Type B pancreatic cell (in vitro differentiated cells): ENCODE measurements at places on chromosomes 16 and 17. TPM values are rescaled to one million over a fixed set of nuclear protein-coding genes. Genes with fewer than 3 reads are reported as not detected.

GRCh38 chr16:11232852-11233726, 22.9 kb downstream of the SOCS1 start:
- no peak for DNase-seq

- DNase-seq = no peak
These were observed 9.1 kb downstream of the SLC16A3 start for GRCh38 chr17:82237746-82238471.

DNA sequence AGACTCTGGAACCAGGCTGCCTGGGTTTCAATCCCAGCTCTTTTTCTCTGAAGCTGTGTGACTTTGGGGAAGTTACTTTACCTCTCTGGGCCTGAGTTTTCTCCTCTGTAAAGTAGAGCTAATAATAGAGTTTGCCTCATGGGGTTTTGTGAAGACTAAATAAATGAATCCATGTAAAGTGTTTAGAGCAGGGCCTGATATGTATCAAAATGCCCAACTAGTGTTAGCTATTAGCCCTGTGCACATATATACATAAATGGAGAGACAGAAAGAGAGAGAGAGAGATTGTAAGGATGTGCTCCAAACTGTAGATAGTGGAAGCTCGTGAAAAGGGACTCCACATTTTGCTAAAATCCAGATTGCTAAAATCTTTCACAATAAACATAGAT, 44.8 kb upstream of the HAPSTR1 start:
- no peak for DNase-seq

GRCh38 chr16:55056585-55057401, 126.1 kb downstream of the IRX5 start:
- peak; percentile 76 for DNase-seq

DNA sequence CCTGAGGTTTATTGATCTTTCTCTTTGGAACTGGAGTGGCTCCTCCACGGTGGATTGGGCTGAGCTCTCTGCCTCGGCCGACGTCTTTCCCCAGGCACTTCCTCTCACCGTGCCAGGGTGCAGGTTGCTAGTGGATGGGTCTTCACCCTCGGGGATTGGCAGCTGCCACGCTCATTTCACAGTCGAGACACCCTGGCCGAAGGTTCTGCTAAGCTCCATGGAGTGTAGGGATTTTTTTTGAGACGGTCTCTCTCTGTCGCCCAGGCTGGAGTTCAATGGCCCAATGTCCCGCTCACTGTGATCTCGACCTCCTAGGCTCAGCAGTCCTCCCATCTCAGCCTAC, 280.8 kb downstream of the SEC14L1 start:
- DNase-seq = no peak

DNA sequence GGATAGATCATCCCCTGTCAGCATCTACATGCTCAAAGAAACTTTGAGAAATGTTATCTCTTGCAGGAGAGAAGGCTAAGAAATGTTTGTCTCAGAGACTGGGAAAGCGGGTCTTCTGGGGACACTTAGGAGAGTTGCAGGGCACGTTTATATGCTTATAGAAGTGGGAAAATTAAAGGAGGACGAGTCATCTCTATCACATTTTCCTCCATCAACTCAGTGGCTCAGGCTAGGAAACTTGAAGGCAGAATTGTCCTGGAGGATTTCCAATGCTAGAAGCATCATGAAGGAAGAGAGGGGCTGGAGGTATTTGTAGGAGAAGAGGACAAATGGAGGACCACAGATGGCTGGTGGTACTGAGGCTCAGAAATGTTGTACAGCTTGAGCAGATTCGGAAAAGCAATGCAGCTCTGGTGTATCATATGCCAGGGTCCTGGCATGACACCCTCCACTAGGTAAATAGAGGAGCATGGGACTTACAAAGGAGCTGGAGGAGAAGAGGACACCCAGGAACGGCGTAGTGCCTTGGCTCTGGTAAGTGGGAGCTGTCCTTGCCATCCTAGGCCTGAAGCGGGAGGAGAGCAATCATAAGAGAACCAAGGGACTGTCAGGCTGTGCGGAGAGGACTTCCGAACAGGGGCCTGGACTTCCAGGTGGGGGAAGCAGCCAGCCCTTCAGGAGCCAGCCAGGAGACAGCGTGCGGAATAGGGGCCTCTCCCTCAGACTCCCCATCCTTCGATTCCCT, 4.5 kb upstream of the HS3ST3B1 start:
- peak; percentile 58 for DNase-seq

DNA sequence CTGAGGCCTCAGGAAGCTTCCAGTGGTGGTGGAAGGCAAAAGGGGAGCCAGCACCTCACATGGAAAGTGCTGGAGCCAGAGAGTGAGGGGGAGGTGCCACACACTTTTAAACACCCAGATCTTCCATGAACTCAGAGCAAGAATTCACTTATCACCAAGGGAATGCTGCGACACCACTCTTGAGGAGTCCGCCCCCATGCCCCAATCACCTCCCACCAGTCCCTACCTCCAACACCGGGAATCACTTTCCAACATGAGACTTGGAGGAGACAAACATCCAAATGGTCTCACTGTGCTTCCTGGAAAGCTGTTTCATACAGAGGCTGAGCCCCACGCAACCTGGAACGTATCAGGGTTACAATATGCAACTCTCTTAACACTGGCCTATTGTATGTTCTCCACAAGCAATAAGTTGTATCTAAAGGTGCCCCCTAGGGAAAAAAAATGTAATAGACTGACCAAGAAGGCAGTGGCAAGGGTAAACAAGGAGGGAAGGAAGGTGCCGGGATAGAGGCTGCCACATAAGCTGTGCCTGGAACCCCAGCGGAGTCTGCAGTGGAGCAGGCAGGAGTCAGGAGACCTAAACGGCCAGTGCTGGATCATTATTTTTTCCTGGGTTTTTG, 106.7 kb upstream of the FOXF1 start:
- DNase-seq = no peak

DNA sequence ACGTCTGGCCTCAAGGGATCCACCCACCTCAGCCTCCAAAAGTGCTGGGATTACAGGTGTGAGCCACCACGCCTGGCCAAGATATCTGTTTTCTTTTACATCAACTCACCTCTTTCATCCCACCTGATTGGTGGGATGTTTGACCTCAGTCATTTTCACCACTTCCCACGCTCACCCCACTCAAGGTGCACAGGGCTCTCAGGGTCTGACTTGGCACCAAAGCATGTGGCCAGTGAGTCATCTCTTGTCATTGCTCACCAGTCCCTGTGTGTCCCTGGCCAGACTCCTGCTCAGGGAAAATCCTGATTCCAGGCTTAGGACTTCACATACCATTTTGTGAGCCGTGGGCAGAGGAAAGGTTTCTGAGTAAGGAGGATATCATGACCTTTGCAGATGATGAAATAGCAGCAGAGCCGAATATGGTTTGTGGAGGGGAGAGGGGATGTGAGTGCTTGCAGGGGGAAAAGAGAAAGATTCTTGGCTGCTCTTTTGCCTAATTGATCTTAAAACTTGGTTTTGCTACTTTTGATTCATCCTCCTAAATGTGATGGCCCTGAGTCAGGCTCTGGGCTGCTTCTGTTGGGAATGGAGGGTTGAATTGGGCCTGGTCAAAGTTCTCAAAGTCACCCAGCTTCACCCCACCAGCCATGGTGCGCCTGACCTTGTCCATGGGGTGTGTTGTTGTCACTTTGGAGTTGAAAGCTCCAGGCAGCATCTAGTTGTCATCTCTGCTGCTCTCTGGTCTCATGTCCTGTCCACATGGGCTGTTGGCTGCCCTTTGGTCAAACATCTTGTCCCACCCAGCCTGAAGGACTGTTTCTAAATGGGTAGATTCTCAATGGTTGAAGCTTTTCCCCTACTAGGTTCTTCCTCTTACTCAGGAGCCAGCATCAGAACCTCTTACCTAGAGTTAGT, 6.0 kb upstream of the KCNH6 start:
- no peak for DNase-seq

DNA sequence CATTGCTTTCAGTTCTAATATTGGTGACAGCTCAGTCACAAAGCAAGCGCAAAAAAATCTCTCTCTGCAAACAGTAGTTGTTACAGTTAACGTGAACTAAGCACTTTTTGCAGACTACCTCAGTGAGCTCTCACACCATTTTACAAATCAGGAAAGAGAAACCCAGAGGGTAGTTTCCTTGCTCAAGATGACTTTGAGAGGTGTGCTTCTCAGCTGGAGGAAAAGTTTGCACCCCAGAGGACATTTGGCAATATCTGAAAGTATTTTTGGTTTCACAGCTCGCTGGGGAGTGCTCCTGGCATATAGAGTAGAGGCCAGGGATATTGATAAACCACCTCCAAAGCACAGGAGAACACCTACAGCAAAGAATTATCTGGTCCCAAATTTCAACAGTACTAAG, 741.1 kb upstream of the EEF2KMT start:
- DNase-seq = no peak

- no peak for DNase-seq
These were observed 202.1 kb downstream of the SPECC1 start for GRCh38 chr17:20211246-20211645.

DNA sequence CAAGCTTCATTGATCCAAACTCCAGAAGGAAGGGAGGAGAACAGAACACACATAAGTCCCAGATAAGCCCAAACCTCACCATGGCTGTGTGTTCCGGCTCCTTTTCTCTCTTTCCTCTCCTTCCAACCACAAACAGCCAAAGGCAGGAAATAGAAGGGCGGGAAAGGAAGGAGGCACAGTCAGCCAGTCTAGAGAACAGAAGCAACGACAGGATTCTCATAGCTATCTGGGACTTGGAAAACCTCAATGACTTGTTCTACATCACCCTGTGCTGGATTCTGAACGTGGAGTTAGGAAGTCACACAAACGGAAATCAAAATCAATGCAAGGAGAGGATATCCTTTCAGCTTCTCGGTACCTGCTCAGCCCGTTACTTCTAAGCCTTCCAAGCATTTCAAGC, 9.0 kb downstream of the CRK start:
- no peak for DNase-seq

GRCh38 chr17:66589892-66590291, 245.0 kb upstream of the CACNG5 start:
- DNase-seq = no peak

DNA sequence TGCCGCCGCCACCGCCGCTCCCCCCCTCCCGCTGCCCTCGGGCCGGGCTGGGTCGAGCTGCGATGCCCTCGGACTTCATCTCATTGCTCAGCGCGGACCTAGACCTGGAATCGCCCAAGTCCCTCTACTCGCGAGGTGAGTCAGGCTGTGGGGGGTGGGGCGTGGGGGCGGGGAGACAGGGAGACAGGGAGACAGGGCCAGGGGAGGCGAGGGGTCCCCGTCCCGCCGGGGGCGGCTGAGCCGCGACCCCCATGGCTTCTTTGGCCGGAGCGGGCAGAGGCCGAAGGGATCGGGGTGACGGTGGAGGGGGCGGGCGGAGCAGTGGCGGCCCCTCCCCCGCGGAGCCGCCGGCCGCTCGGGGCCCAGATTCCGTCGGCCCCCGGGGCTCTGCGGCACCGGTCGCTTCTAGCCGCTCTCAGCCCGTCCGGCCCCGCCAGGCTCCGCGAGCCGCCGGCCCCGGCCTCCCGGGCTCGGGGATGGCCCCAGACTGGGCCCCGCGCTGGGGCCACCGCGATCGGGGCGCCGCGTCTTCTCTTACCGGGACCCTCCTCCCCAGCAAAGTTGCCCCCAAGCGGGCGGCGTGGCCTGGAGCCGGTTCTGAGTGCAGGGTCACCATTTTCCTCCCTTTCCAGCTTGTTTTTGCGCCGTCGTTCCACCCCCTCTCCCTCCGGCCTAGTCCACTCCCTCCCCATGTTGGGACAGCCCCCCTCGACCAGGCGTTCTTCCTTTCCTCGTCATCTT, 644 bp downstream of the NFAT5 start:
- DNase-seq = peak; percentile 71

- no peak for DNase-seq
These were observed 28.7 kb downstream of the MPRIP start for GRCh38 chr17:17070931-17071330.

GRCh38 chr17:410543-411401, 58.2 kb upstream of the RPH3AL start:
- no peak for DNase-seq

DNA sequence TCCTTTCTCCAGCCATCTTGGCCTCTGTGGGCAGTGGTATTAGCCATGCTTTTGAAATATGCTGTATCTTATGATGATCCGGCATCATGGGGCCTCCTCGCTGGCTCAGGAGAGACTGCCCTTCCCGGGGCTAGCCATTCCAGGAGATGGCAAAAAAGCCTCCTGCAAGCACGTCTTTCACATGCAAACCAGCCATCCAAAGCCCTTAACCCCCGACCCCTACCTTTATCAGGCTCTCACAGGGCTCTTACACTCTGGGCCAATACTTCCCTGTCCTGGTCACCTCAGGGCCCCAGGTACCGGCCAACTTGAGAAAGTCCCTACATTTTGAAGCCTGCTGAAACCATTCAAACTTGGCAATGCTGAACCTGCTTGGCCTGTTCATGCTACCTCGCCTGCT, 36.4 kb downstream of the MYH13 start:
- no peak for DNase-seq

Gene PTGES3L
- 1.0 and 1.5 TPM in 2 replicates for total RNA-seq

Gene AANAT
- total RNA-seq = not detected in 2 replicates

Gene PLEKHH3
- total RNA-seq = 29.1 and 60.5 TPM in 2 replicates

Gene HID1
- total RNA-seq = 36.6 and 106 TPM in 2 replicates

Gene SLC25A19
- total RNA-seq = 17.0 and 17.8 TPM in 2 replicates

Gene TLCD3B
- total RNA-seq = 0.31 and 2.1 TPM in 2 replicates

Gene GINS2
- 13.7 and 39.9 TPM in 2 replicates for total RNA-seq

Gene C16orf86
- total RNA-seq = 1.5 and 2.8 TPM in 2 replicates

Gene TNFRSF12A
- 24.0 and 55.5 TPM in 2 replicates for total RNA-seq

Gene MAP2K6
- total RNA-seq = 11.9 and 28.8 TPM in 2 replicates

Gene TBKBP1
- 10.5 and 19.7 TPM in 2 replicates for total RNA-seq

Gene PLEKHM1
- 42.1 and 63.1 TPM in 2 replicates for total RNA-seq
